ENCODE measurements at places on chromosomes 2 and 18. TPM values are rescaled to one million over a fixed set of nuclear protein-coding genes. Genes with fewer than 3 reads are reported as not detected.

Gene MAB21L4
- total RNA-seq, result not detected

Gene PLEK
- 7.4 TPM for total RNA-seq

Gene EGR4
- not detected for total RNA-seq

Gene LMAN2L
- 19.6 TPM for total RNA-seq

Gene BARD1
- 38.5 TPM for total RNA-seq

Gene HNMT
- 59.2 TPM for total RNA-seq

Gene ATP9B
- total RNA-seq, result 66.5 TPM

Gene TUBA3E
- not detected for total RNA-seq

Gene LYG1
- total RNA-seq, result 1.2 TPM

Gene MALL
- 5.8 TPM for total RNA-seq

Gene IL18R1
- total RNA-seq, result 3.6 TPM

Gene PLCL1
- total RNA-seq, result 17.1 TPM

Gene FASTKD2
- 33.2 TPM for total RNA-seq

Gene KCNIP3
- 12.2 TPM for total RNA-seq

Gene DUSP11
- total RNA-seq, result 12.9 TPM

Measured in sigmoid colon (tissue), 7 donors.